ENCODE measurements at places on chromosomes 5 and 9. TPM values are rescaled to one million over a fixed set of nuclear protein-coding genes. Genes with fewer than 3 reads are reported as not detected.
A peak's percentile ranks its signal among the peaks of the same experiment; 100 is the strongest.

- no peak for DNase-seq
These were observed 6.9 kb downstream of the PLPP7 start for GRCh38 chr9:131296460-131296859.

- no peak for DNase-seq
These were observed 684.1 kb downstream of the SEMA5A start for GRCh38 chr5:8861764-8862163.

- DNase-seq, result no peak
These were observed 19.7 kb downstream of the LCP2 start for GRCh38 chr5:170277867-170278281.

DNA sequence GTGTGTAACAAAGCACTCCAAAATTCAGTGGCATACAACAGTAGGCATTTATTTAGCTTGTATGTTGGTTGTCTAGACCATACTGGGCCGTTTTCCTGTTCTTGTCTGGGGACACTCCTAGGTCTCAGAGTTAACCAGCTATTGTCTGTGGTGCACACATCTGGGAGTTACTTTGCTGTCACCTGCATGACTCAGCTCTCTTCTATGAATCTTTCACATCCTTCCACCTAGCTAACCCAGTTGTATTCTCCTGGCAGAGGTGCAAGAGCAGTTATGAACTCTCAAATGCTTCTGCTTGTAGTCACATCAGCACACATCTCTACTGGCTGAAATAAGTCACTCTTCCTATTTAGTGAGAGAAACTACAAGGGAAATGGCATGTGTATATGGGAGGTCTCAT is 138.1 kb downstream of the BAAT start:
- DNase-seq, result no peak

DNA sequence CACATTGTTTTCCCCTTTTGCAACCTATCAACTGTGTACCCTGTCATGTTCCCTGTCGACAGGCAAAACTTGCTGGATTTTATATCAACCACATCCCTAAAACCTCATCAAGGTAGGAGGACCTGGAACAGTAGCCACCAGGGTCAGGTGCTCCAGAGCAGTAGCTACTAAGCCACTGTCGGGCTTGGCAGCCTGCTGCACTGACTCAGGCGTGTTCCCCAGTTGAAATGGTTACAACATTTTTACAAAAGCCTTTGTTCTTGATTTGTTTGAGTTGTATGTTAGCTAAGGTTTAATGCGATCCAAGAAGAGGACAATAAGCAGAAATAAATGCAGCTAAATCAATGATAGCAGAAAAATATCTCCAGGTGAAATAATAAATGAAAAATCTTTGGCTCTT is 407.4 kb upstream of the TLE4 start:
- DNase-seq, result no peak

- DNase-seq, result no peak
These were observed 3.4 kb downstream of the FNBP1 start for GRCh38 chr9:130039528-130040147.

GRCh38 chr5:132011622-132012343 is at the start of gene ACSL6:
Gene ACSL6, minus strand, starts transcription at chr5:132011658. Its CDS starts 105 bp downstream, at chr5:132011553.
- DNase-seq, result peak; percentile 26

GRCh38 chr5:93583768-93584595 is 960 bp downstream of the NR2F1 start:
- DNase-seq, result peak; percentile 14

DNA sequence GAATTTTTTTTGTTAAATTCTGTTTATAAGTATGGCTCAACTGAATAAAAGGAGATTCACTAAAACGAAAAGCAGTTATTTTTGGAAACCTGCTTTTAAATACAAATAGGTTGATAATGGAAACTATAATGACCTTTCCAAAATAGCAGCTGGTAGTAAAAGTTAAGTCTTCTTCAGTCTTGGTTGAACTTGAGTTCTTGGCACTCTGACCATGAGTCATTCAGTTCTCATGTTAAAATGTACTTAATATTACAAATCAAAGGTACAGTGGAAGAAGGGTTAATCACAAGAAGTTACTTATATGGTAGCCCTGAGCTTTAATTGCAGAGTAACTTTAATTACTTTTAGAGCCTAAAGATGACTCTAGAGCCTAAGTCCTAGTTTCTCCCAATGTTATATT is 62.1 kb downstream of the KLF9 start:
- no peak for DNase-seq

GRCh38 chr9:34087370-34087769 is 38.7 kb upstream of the UBAP2 start:
- no peak for DNase-seq

DNA sequence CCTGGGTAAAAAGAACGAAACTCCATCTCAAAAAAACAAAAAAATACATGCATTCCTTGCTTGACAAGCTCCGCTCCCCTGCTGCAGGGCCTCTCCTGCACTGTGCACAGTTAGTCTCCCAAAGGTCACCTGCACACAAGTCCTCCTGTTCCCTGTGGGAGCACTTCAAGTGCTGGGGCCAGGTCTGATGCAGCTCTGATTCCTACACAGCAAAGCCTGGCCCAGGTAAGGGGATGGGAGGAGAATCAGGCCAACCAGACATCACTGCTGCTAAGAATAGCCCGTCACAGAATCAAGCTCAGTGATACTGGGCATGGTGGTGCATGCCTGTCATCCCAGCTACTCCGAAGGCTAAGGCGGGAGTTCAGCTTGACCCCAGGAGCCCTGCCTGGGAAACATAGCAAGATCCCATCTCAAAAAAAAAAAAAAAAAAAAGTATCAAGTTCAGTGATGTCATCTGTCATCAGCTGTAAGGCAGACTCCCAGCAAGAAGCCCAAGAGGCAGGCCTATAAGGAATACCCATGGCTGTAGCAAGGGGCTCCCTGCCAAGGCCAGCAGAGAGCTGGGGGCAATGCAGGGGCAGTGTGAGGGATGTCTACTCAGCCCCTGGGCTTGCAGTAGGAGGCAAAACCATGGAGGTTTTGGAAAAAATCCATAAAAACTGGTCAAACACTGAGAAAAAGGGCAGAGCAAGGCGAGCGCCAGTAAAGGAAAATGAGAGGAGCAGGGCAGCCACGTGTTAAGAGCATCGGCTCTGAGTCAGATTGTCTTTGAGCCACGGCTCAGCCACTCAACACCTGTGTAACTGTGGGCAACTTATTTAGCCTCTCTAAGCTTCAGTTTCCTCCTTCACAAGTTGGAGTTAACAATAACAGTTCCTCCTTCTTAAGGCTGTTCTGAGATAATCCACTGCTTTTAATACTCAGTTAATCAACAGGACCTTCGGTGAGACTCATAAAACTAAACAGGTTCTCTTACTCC is 3.2 kb downstream of the TPM2 start:
- DNase-seq, result peak; percentile 19

DNA sequence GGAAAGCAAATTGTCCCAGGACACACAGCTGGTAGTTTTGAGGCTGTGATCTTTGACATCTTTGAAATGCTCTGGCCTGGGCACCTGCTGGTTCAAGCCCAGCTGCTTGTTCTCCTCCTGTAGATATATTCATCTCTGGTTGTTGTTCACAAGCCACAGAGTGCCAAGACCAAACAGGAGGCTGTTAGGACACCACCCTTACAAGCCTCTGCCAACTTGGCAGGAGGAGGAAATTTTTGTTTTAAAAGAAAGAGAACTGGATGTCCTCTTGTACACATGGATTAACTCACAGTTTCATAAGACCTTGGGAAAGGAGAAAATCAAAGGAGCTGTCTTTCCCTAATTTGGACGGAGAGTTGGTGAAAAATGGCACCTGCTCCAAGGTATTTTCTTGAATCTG is 8.5 kb upstream of the ZFP62 start:
- DNase-seq, result no peak

- DNase-seq, result no peak
These were observed 6.1 kb downstream of the NPR2 start for GRCh38 chr9:35797311-35798109.

Gene CTNNAL1
- total RNA-seq, result 38.6 TPM

Gene PCDHA5
- total RNA-seq, result 0.91 TPM

Gene GRM6
- not detected for total RNA-seq

Gene LSM11
- 2.8 TPM for total RNA-seq

Data from kidney (tissue), 22 donors.